Calu3 (cell line): ENCODE measurements at places on chromosomes 4 and X. TPM values are rescaled to one million over a fixed set of nuclear protein-coding genes. Genes with fewer than 3 reads are reported as not detected.
A peak's percentile ranks its signal among the peaks of the same experiment; 100 is the strongest.

The TMEM187 gene
- total RNA-seq = 9.4 and 9.9 TPM in 2 replicates

- H3K27ac ChIP-seq = no peak overlapping the region
- DNase-seq = no peak
- H3K27me3 ChIP-seq = peaks cover 30% of the 10 kb centered on the region
These were observed 6.2 kb upstream of the C4orf50 start for GRCh38 chr4:6024313-6024960.

- H3K4me3 ChIP-seq = no peak overlapping the region
- no peak for DNase-seq
- no peaks in the 10 kb centered on the region for H3K4me1 ChIP-seq
These were observed 514.3 kb downstream of the PCDH7 start for GRCh38 chr4:31234494-31234893.

GRCh38 chr4:125765941-125766340, 451.2 kb downstream of the FAT4 start:
- no peaks in the 10 kb centered on the region for H3K4me1 ChIP-seq
- no peak overlapping the region for H3K4me3 ChIP-seq
- H3K27ac ChIP-seq = no peak overlapping the region

The IL21 gene
- not detected in 2 replicates for total RNA-seq

The TCEAL6 gene
- total RNA-seq = not detected in 2 replicates

The SLITRK4 gene
- not detected in 2 replicates for total RNA-seq

DNA sequence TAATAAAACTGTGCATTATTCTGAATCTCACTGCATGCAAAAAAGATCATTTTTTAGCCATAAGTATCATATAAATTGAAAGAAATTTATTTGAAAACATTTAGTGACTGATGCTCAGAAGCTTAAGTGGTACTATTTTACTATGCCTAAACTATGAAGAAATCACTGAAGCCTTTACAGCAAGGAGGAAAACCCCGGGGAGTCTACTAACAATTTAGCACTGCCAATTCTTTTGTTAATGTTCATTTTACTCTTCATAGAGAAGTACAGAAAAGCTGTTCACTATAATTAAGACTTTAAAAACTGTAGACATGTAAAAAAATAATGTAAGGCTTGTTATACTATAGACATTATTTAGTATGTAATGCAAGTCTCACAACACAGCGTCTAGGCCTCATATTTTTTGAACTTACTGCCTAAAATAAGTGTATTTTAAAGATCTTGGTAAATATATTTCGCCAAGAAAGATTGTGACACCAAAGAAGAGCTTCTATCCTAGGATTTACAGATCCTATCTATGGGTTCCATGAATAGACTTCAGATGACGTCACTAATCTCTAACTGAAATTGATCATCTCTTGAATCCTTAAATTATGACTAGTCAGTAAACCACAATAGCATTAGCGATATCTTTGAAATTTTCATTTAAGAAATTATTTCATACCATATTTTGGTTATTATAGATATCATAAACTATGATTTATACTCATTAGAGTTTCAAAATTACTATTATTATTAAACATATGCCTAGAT, 602.5 kb downstream of the TMA16 start:
- no peaks in the 10 kb centered on the region for H3K36me3 ChIP-seq
- no peak overlapping the region for H3K4me3 ChIP-seq

DNA sequence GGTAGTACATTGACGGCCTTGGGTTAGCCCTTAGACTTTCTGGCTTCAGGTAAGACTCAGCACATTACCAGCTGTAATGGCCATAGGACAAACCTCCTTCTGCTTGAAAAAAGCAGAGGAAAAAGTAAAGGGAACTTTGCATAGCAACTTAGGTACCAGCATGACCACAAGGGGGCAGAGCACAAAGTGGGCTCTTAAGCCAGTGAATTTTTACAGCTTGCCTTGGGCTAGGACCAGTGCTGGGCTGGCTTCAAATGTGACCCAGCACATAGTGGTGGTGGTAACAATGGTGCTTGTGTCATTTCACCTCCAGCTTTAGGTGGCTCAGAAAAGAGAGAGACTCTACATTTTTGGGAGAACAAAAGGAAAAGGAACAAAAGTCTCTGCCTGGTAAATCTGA, 66.1 kb downstream of the KLHL4 start:
- no peaks in the 10 kb centered on the region for H3K36me3 ChIP-seq
- peak; percentile 1 for DNase-seq

The PPBP gene
- not detected in 2 replicates for total RNA-seq

The CMC4 gene
- 0.59 and 2.1 TPM in 2 replicates for total RNA-seq

- no peak overlapping the region for H3K4me3 ChIP-seq
- no peaks in the 10 kb centered on the region for H3K36me3 ChIP-seq
- H3K27me3 ChIP-seq = peaks cover 5% of the 10 kb centered on the region
These were observed 14.4 kb upstream of the FAM9A start for GRCh38 chrX:8815460-8816065.

- no peaks in the 10 kb centered on the region for H3K36me3 ChIP-seq
- H3K4me1 ChIP-seq = no peaks in the 10 kb centered on the region
- no peaks in the 10 kb centered on the region for H3K27me3 ChIP-seq
- no peak overlapping the region for H3K4me3 ChIP-seq
- H3K27ac ChIP-seq = no peak overlapping the region
These were observed 3.5 kb downstream of the EPGN start for GRCh38 chr4:74311696-74312313.

- no peaks in the 10 kb centered on the region for H3K4me1 ChIP-seq
- no peaks in the 10 kb centered on the region for H3K36me3 ChIP-seq
- no peak for DNase-seq
- peaks cover 88% of the 10 kb centered on the region for H3K27me3 ChIP-seq
- no peak overlapping the region for H3K27ac ChIP-seq
- no peak overlapping the region for H3K4me3 ChIP-seq
These were observed 578.7 kb downstream of the BCOR start for GRCh38 chrX:39519030-39519488.

The AFAP1 gene
- 37.9 and 40.1 TPM in 2 replicates for total RNA-seq

DNA sequence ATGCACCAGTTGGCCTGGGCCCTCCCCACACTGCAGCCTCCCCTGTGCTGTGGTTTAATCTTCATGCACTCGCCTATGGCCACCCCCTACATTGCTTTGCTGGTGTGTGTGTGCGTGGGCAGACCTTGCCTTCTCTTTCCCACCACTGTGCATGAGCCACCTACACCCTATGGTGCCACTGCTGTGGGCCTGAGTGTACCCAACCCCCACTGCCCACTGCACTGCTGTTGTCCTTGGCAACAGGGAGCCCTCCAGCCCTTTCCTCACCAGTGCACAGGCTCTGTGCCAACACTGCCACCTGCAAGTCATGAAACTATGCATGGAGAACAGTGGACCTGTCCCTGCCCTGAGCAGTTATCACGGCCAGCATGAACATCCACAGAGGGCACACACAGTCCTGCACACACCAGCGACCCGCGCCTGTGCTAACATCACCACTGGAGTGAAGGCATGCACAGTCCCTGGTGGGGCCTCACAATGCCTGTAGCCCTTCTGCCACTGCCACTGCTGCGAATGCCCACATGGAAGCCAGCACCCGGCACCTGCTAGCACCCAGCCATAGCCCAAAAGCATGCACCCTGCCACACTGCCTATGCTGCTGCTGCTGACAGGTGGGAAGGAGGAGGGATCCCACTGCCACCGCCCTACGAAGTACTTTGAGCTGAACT, 237.8 kb upstream of the ARSJ start:
- H3K4me3 ChIP-seq = no peak overlapping the region
- H3K27me3 ChIP-seq = no peaks in the 10 kb centered on the region
- H3K36me3 ChIP-seq = no peaks in the 10 kb centered on the region
- H3K4me1 ChIP-seq = no peaks in the 10 kb centered on the region

- no peaks in the 10 kb centered on the region for H3K27me3 ChIP-seq
- H3K4me3 ChIP-seq = no peak overlapping the region
- no peaks in the 10 kb centered on the region for H3K36me3 ChIP-seq
- H3K4me1 ChIP-seq = no peaks in the 10 kb centered on the region
These were observed 140.2 kb downstream of the SLIT2 start for GRCh38 chr4:20391912-20392311.

The INTS6L gene
- 5.7 and 7.2 TPM in 2 replicates for total RNA-seq

GRCh38 chr4:2217726-2218125, 24.2 kb downstream of the HAUS3 start:
- no peaks in the 10 kb centered on the region for H3K27me3 ChIP-seq
- H3K27ac ChIP-seq = no peak overlapping the region
- no peak for DNase-seq

GRCh38 chrX:44495091-44495490, 47.6 kb downstream of the FUNDC1 start:
- H3K4me3 ChIP-seq = no peak overlapping the region
- no peak for DNase-seq
- no peaks in the 10 kb centered on the region for H3K27me3 ChIP-seq
- H3K4me1 ChIP-seq = no peaks in the 10 kb centered on the region
- H3K27ac ChIP-seq = no peak overlapping the region

DNA sequence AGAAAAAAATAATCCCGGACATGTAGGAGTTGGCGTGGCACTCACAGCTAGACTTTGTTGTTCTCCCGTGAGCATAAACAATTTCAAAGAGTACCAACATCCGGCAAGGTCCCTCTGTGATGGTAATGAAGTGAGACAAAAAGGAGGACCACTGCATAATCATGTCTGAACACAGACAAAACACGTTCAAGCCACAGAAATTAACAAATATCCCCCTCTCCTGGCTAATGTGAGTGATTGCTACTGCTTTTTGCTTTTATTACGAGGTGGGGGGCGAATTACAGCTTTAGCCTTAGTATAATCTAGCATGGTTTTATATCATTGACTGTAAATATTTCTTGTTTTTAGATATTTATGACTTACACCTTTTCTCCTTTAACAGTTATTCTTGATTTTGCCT, 118.5 kb downstream of the PLS3 start:
- no peaks in the 10 kb centered on the region for H3K4me1 ChIP-seq
- H3K36me3 ChIP-seq = no peaks in the 10 kb centered on the region
- H3K27ac ChIP-seq = no peak overlapping the region
- no peak for DNase-seq
- H3K4me3 ChIP-seq = no peak overlapping the region
- H3K27me3 ChIP-seq = no peaks in the 10 kb centered on the region

GRCh38 chr4:6507345-6507744, 34.9 kb upstream of the PPP2R2C start:
- DNase-seq = no peak
- no peak overlapping the region for H3K4me3 ChIP-seq
- H3K27ac ChIP-seq = no peak overlapping the region
- H3K27me3 ChIP-seq = peaks cover 20% of the 10 kb centered on the region
- peaks cover 22% of the 10 kb centered on the region for H3K4me1 ChIP-seq

DNA sequence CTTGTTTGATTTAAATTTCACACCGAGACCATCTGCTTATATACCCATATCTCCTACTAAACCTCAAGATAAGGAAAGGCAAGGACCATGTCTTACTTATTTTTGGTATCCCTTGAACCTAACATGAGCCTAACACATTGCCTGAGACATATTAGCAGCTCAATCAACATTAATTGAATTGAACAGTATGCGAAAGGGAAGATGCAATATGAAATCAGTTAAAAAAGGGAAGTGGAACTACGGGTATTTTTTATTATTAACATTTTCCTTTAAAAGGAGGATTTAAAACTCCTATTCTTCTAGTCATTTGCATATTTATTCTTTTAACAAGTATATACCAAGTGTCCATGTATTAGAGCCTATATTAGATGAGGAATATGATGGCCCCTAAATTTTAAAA, 197.0 kb downstream of the CAMK2D start:
- no peak for DNase-seq
- H3K27ac ChIP-seq = no peak overlapping the region
- H3K4me1 ChIP-seq = peaks cover 8% of the 10 kb centered on the region
- H3K4me3 ChIP-seq = no peak overlapping the region

DNA sequence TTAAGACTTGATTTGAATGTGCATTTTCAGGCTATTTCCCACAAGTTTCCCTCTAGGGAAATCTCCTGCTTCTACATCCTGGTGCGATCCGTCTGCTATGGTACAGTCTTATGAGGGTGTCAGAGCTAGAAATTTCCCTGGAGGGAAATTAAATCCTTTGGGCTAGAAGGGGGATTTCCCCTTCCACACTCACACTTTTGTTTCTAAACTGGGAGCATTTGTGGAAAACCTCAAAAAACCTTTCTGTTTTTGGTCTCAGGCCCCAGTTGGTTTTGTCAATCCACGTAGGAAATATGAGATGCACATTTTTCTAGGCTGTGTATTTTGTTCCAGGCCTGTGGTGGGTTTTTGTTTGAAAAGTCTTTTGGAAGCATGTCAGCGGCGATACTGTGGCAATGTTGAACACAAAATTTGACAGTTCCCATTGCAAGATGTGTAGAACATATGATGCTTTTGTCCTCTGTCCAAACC, 17.8 kb downstream of the HMGB3 start:
- no peaks in the 10 kb centered on the region for H3K27me3 ChIP-seq
- no peak overlapping the region for H3K27ac ChIP-seq
- H3K4me3 ChIP-seq = no peak overlapping the region
- H3K4me1 ChIP-seq = no peaks in the 10 kb centered on the region

The CXCL1 gene
- total RNA-seq = 212 and 414 TPM in 2 replicates

The CLIC2 gene
- total RNA-seq = 0.26 and 0.59 TPM in 2 replicates

DNA sequence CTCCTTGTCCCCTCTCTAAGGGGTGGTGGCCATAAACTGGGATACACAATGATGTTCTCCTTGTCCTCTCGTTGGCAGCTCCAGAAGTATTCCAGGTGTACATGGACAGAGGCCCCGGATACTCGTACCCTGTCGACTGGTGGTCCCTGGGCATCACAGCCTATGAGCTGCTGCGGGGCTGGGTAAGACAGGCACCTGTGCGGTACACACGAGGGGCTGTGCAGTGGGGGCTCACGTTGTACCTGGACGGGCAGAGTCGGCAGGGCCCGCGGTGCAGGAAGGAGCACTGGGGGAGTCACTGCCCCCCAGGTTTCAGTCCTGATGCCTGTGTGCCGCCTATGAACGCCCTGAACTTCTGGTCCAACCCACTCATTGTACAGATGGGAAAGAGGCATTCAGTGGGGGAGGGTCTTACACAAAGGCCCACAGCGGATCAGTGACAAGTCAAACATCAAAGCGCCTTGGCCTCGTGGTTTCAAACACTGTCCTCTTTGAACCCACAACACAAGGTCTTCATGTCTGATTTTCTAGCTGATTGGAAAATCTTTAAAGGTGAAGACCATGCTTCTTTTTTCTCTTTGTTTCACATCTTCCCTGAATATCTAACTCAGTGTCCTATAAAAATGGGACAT, 261.6 kb downstream of the EVC2 start:
- H3K36me3 ChIP-seq = no peaks in the 10 kb centered on the region
- H3K4me1 ChIP-seq = no peaks in the 10 kb centered on the region
- H3K4me3 ChIP-seq = no peak overlapping the region

DNA sequence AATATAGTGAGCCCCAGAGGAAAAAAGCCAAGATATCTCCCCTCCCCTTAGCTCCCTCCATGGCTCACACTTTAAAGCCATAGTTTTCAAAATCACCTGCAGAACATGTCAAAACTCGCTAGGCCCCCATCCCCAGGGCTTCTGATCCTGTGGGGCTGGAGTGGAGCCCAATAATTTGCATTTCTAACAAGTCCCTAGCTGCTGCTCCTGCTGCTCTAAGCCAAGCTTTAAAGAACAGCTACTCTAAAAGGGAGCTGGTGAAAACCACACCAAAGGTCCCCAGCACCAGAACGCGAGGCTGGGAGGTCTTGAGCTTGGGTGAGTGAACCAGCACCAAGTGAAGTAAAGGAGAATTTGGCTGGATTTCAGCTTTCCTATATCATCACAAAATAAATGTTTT, 237.1 kb downstream of the ZNF674 start:
- H3K4me3 ChIP-seq = no peak overlapping the region
- no peaks in the 10 kb centered on the region for H3K27me3 ChIP-seq
- H3K4me1 ChIP-seq = peaks cover 15% of the 10 kb centered on the region
- no peak for DNase-seq
- no peak overlapping the region for H3K27ac ChIP-seq
- no peaks in the 10 kb centered on the region for H3K36me3 ChIP-seq

GRCh38 chr4:6688879-6689505, 4.7 kb upstream of the S100P start:
- no peaks in the 10 kb centered on the region for H3K27me3 ChIP-seq
- H3K36me3 ChIP-seq = peaks cover 42% of the 10 kb centered on the region
- peak; percentile 78 for DNase-seq

The UNC5C gene
- total RNA-seq = not detected in 2 replicates

The IBSP gene
- not detected in 2 replicates for total RNA-seq

The DACH2 gene
- not detected in 2 replicates for total RNA-seq
